ENCODE measurements at places on chromosomes 2 and 18. TPM values are rescaled to one million over a fixed set of nuclear protein-coding genes. Genes with fewer than 3 reads are reported as not detected.

RASGRP3 gene
- total RNA-seq, result 3.1 TPM

DNA sequence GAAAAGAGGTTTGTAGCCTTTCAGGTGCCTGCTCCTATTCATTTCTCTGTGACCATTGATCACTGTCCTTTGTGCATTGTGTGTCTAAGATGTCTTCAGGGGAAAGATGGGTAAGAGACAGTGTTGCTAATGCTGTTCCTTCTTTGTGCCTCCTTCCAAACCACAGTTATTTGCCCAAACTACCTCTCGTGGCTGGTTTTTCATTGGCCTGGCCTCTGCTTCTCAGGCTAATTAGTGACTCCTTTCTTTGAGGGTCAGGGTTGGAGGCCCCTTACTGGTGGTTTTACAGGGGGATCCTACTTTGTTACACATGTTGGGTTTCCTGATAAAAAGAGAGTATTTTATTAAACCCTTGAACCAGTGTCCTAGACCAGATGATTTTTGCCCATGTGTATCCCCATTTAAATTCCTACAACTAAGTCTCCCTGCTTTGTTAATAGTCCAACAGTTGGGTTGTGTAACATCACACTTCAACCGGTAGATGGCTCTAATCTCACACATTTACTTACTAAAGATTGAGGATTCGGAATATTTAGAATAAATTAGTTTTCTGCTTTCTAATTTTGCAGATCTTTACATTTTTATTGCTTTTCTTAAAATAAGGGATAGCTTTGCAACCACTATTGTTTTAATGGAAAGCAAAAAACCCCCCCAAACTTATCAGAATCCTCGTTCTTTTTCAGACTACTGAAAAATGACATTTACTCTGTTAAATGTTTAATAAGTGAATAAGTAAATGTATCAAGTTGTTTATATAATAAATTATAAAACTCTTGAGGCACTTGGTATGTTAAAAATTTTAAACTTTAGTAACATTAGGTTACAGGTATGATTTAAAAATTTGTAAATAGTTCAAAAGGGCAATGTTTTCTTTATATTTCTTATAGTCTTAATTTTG, 2.4 kb downstream of the MARS2 start:
- H3K27ac ChIP-seq, result peak overlapping the region; percentile 33
- DNase-seq, result peak; percentile 65
- H3K4me3 ChIP-seq, result peak overlapping the region; percentile 89
- H3K36me3 ChIP-seq, result peaks cover 3% of the 10 kb centered on the region
- no peaks in the 10 kb centered on the region for H3K27me3 ChIP-seq
- H3K4me1 ChIP-seq, result peaks cover 55% of the 10 kb centered on the region

UCN gene
- 0.79 TPM for total RNA-seq

CHST9 gene
- not detected for total RNA-seq

DNA sequence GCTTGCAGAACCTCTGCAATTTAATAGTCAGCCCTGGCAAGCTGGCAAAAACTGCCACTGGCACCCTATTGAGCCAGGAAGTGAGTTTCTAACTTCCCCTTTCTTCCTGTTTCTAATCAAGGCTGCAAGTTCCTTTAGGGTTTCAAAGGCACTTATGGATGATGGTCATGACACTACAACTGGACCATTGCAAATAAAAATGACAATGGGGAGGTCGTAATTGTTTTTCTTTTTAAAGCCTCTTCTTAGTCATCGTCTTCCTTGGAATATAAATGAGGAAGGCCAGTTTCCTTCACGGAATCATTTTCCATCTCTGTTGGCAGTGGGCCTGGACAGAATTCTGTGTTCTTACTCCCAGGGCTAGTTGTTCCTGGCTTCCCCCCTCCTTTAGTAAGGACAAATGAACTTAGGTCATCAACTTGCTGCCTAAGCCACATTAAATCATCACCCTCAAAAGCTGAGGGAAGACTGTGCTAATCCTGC, 35.8 kb downstream of the SH3RF3 start:
- peaks cover 50% of the 10 kb centered on the region for H3K4me1 ChIP-seq
- H3K36me3 ChIP-seq, result peaks cover 11% of the 10 kb centered on the region
- H3K27me3 ChIP-seq, result peaks cover 18% of the 10 kb centered on the region
- DNase-seq, result peak; percentile 25
- peak overlapping the region; percentile 77 for H3K27ac ChIP-seq

- peak overlapping the region; percentile 49 for H3K4me3 ChIP-seq
- H3K4me1 ChIP-seq, result peaks cover 16% of the 10 kb centered on the region
- H3K36me3 ChIP-seq, result no peaks in the 10 kb centered on the region
- peak overlapping the region; percentile 78 for H3K27ac ChIP-seq
- DNase-seq, result no peak
Measured at GRCh38 chr2:132824716-132825115, 154.7 kb upstream of the LYPD1 start.

Measured in HFFc6 (cell line).